ENCODE measurements at places on chromosomes 4 and X.

DNA sequence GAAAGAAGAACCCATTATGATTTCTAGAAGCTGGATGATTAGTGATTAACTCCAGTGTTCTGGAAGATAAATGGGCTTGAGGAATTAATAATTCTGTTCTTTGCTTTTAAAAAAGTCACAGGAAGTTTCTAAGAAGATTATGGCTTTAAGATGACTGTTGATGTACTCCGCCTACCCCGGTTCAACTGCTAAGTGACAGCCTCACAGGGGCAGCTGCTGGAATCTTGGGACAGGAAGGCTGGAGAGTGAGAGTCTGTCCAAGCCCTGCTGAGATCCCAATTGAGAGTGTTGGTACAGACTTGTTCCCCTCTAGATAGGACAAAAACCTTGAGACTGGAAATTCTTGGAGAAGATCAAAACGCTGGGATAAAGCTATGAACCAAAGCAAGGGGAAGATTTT is 37.3 kb downstream of the NPY1R start:
- no peak for DNase-seq

GRCh38 chr4:118788911-118789310 is 47.0 kb downstream of the SEC24D start:
- no peak for DNase-seq

DNA sequence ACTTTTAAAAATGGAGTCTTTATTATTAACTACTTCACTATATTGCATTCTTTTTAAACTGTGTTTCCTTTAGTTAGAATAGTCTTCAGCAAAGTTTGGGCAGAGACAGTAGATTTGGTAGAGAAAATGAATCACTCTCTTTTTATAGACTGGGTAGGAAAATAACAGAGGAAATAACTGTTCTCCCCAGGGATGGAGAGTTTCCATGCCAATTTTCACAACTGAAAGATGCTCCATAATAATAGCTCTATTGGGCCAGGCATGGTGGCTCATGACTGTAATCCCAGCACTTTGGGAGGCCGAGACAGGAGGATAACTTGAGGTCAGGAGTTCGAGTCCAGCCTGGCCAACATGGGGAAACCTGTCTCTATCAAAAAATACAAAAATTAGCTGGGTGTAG is 13.1 kb downstream of the HSD17B13 start:
- DNase-seq = no peak

DNA sequence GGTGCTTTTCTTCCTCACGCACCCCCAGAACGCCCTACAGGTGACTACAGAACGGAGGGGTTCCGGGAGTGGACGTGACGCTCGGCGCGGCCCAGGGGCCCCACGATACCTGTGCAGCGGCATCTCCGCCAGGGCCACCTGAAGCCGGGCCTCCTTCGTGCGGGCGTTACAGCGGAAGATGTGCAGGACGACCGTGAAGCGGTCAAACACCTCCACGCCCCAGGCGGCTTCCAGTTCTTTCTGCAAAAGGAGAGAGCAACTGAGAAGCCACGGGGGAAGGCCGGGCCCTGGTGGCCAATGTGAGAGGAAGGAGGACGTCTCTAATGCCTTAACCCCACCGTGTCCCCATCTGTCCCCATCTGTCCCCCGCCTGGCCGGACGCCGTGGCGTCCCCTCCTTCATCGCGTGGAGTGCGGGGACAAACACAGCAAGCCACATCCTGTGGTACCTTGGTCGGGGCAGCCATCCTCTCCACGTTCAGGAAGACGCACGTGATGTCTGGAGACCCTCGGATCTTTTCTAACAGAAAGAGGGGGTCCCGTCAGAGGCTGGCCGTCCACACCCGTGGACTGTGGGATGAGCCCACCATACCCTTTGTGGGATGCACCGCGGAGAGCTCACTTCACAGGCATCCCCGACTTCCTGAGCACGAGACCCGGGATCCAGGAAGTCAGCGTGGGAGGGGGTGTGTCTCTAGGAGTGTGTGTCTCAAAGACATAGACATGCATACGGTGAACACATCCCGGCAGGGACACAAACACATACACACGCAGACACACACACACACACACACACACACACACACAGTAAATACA is 3.6 kb downstream of the GTPBP6 start:
- no peak for DNase-seq

- DNase-seq = no peak
Measured at GRCh38 chr4:187711586-187711985, 284.0 kb upstream of the ZFP42 start.

DNA sequence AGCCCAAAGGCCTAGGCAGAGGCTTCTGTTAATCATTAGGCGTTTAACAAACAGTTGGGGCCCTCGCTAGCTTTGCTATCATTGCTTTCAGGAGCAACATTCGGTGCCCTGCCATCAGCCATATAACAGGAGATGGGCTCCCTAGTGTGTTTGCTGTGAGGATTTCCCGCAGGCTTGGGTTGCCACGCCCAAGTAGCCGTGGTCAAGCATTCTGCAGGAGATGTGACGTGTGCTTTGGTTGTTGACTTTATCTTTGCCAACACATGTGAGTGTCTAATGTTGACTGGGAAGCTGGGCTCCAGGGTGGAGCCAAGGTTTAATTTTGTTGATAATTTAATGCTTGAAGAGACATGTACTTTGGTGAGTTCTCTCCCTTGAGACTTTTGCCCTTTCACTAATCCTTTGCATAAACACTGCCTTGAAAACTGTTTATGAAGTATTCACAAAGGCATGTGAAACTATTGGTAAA is 184.6 kb upstream of the KIT start:
- DNase-seq = no peak

DNA sequence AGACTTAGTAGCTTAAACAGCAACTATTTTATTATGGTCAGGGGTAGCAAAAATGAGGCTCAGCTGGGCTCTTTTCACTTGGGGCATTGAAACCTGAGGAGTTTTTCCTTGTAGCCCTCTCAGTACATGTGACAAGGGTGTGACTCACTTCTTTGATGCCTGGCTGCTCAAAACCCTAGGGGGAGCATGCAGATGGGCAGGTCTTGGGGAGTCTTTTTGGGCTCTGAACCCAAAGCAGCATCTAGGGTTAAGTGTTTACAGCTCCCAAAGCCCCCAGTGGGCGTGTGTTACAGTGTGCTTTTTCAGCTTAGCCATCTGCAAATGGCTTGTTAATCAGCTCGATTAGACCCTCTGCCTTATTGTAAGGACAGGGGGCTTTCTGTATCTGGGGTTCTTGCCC is 1752.7 kb downstream of the PCDH7 start:
- no peak for DNase-seq

DNA sequence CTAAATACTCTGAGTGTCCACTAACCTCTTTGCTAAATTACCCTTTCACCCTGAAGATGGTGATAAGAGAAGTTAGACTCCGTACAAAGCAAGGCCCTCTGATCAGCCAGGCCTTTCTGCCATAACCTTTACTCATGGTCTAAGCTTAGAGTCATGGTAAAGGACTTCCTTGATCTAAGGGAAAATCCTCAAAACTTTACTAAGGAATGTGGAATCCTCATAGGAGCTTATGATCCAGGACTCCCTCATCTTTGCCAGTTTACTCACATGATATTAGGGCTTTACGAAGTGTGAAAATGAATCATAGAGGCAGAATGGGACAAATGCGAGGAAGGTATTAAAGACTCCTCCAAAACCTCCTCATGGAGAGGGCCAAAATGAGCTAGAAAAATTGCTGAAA is 7.9 kb upstream of the FAM13A start:
- no peak for DNase-seq

GRCh38 chrX:53714580-53715345 is 28.2 kb upstream of the HUWE1 start:
- DNase-seq = peak; percentile 30

DNA sequence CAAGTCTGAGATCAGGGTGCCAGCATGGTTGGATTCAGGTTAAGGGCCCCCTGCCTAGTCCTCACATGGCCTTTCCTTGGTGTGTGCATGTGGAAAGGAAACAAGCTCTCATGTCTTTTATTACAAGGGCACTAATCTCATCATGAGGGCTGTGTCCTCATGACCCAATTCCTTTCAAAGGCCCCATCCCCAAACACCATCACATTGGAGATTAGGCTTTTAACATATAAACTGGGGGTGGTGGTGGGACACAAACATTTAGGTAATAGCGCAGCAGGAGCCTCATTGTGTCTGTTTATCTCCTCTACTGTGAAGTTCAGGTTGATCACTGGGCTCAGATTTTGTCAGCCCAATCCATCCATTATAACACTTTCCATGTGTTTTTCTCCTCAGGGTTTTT is 41.0 kb downstream of the BEX3 start:
- no peak for DNase-seq

- DNase-seq = no peak
Measured at GRCh38 chr4:76611616-76612207, 176.7 kb downstream of the SHROOM3 start.

- DNase-seq = no peak
Measured at GRCh38 chrX:36961590-36961989, 46.6 kb upstream of the FAM47C start.

DNA sequence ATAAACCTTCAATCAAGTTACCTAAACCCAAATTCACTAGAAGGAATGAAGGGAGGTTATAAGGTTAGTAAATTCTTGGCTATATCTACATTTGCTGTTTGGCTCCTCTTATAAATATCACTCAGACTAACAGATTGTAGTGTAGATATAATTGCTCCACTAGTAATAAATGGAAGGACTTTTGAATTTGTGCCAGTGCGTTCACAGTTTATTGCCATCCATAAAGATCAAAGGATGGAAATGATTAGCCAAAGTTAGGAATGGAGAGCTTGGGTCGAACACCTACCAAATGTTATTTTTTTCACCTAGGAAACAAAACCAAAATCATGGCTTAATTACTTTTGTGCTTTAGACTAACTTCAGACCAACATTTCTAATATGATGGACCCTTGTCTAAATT is 9.2 kb downstream of the DTHD1 start:
- DNase-seq = no peak

GRCh38 chr4:122156819-122157218 is 4.7 kb downstream of the BLTP1 start:
- peak; percentile 20 for DNase-seq

DNA sequence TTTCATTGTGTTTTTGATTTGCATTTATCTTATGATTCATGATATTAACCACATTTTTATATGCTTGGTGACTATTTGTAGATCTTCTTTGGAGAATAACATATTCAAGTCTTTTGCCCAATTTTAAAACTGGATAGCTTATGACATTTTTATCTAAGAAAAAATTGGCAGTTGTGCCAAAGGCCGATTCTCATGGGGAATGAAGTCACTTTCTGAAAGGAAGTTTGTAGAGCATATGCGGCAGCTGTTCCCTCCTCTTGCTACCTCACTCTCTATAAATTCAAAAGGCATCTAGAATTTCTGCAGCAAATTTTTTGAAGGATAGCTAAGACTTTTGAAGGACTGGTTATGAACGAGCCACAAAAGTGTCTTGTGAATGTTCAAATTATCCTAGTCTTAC is 2353.5 kb downstream of the ARAP2 start:
- DNase-seq = no peak

- DNase-seq = no peak
Measured at GRCh38 chrX:119758731-119759247, 401 bp downstream of the SOWAHD start.

DNA sequence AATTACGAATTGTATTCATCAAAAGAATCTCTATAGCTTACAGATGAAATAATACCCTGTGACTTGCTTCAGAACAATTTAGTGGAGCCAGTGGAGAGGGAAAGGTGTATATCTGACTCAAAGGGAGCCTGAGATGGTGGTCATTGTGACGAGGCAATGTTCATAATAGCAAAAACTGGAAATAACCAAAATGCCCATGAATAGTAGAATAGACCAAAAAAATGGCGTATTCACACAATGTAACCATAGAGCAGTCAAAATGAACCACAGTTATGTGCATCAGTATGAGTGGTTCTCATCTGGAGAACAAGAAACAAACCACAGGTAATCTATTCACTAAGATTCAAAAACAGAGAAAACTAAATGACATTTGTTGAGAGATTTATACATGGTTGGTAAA is 125.3 kb upstream of the CLNK start:
- DNase-seq = no peak

- no peak for DNase-seq
Measured at GRCh38 chr4:140799686-140800225, 43.6 kb upstream of the TBC1D9 start.

DNA sequence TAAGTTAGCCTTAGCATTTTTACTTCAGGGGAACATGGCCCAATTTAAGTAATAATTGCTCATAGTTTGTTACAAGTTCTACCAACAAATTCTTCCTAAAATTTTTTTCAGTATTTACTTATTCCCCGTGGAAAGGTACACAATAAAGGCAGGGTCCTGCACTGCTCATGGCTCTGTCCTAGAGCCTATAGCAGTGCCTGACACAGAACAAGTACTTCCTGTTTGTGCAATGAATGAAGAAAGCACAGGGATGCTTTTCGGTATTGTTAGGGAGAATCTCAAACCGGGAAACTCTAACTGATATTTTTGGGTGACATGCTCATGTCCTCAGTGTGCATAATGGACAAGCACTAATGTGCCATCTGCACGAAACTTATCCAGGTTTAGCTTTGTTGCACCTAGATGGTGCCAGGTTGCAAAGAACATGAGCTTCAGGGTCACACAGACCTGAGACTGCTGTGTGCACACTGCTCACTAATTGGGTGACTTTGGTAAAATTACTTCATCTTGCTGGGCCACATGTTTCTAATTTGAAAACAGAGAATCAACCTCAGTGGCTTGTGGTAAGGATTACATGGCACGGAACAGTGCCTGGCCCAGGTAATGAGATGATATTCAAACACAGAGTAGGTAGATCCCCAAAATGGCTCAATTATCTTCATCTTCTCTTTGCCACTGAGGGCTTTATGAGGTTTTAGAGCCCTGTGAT is 175.8 kb upstream of the NPY2R start:
- DNase-seq = peak; percentile 17

DNA sequence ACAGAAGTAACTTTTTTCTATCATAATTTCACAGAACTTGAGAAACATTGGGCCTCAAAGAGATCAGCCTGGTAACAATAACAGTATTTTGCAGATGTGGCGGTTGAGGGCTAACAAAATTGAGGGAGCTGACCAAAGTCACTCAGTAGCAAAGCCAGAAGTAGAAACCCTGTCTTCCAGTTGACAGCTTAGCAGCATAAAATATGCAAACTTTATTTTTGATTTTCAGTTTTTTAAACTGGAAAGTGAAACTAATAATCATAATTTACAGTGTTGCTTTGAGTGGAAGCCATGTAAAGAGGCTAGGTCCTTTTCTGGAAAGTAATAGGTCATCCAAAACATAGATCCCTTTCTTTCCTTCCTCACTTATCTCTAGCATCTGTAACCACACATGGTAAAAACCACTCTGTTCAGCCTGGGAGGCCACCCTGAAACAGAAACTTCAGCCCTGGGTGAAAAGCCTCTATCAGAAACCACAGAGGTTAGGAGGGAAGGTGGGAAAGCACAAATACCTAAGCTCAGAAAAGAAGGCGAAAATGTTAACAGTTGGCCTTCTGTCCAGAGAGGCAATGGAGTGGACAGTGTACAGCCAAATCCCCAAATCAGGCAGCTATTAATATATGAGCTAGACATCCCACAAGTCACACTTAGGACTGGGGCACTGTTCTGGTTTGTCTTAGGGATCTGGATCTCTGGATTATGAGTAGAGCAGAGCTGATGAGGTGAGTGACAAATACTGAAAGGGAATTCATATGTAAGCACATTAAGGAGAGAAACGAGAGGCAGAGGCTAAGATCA is 61.1 kb upstream of the ARSJ start:
- DNase-seq = no peak

- DNase-seq = no peak
Measured at GRCh38 chrX:22430701-22431100, 158.0 kb downstream of the CBLL2 start.

GRCh38 chr4:54852602-54853001 is 194.8 kb downstream of the KIT start:
- no peak for DNase-seq

Measured in GM13977 (cell line).